Hypothalamus (tissue), 51 donors: ENCODE measurements at places on chromosomes 6 and 20.

DNA sequence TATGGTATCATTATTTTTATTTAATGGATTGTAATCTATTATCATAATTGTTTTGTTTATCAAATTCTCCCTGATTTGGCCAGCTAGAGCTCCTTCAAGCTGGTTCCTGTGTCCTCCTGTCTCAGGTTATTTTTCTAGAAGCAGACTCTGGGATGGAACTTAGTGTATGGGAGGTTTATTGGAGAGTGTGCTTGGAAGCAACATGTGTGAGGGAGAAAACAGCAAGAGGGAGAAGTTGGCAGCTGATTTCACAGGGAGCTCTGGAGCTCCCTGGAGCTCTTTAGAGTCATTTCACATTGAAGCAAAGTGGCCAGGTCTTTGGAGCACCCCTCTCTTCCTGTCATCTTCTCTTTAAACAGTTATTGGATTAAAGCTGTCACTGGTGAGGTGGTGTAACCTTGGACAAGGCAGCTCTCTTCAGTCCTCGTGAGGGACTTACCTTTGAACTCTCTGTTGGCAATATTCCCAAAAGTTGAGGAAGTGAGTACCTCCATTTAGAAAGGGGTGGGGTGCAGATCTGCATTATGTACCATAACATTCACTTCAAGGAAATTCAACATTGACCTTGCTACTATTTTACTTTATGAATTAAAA lies 103.6 kb downstream of the PHF3 start:
- no peak for DNase-seq

DNA sequence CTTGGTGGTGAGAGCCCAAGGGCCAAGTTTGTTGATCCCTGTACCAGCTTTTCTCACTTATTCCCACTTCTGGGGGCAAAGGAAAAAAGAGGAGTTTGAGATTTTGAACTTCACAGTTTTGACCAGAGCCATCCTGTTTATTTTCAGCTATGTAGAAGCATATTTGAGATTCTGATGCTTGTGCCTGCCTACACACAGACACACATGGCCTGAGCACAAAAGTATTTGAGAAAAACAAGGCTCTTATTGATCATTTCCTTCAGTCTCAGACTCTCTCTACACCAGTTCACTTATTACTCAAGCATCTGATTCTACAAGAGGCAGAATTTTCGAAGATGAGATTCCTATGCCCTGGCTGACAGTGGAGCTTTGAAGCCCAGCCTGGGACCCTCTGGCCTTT lies 100.7 kb downstream of the TCP11 start:
- no peak for DNase-seq

DNA sequence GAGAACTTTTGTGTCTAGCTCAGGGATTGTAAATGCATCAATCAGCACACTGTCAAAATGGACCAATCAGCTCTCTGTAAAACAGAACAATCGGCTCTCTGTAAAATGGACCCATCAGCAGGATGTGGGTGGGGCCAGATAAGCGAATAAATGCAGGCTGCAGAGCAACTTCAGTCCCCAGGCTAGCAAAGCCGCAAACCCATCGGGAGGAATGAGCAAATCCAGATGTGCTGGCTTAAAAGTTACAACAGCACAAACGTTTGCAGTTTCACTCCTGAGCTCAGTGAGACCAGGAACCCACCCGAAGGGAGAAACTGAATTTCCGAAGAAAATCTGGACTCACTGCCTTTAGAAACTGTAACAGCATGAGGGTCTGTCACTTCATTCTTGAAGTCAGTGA lies 21.9 kb upstream of the MBOAT1 start:
- DNase-seq: no peak

DNA sequence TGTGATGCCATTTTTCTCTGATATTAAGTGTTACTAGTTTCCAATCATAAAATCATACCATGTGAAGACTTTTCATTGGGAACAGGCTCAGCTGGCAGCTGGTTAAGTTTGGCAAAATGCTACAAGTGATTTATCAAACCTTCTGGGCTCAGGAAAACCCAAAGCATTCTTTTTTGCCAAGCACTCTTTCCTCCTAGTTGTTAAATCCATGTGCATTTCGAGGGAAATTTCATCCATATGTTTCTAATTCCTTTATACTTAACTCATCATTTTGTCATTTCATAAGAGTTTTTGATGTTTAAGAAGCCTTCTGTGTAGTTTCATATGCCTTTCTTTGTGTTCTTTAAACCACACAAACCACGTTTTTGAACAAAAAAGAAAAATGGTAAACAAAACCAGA lies 217.6 kb upstream of the PDE10A start:
- no peak for DNase-seq

GRCh38 chr20:38372806-38373205 lies 26.5 kb downstream of the LBP start:
- no peak for DNase-seq

GRCh38 chr6:4522453-4522852 lies 253.8 kb upstream of the CDYL start:
- DNase-seq: no peak
